ENCODE measurements at places on chromosomes 1 and 21.

GRCh38 chr21:33398361-33398760, 4.9 kb upstream of the IFNGR2 start:
- no peak for DNase-seq

DNA sequence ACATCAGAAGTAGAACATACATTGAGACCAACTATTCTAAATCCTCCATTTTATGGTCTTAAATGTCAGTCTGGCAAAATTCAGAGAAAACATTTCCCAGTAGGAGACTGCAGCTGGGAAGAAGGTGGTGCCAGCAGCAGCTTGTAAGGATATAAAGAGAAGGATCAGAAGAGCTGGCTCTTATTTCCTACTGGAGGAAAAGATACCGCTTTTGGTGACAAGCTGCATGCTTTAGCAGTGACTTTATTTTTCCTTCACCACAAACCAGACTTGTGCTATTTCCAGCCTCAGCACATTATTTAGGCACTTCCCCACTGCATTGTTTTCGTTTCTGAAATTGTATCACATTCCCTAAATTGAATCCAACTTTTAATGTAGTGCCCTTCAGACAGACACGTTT, 28.4 kb downstream of the RNF11 start:
- DNase-seq, result no peak

GRCh38 chr1:70033266-70033873, 172.0 kb downstream of the LRRC40 start:
- no peak for DNase-seq

DNA sequence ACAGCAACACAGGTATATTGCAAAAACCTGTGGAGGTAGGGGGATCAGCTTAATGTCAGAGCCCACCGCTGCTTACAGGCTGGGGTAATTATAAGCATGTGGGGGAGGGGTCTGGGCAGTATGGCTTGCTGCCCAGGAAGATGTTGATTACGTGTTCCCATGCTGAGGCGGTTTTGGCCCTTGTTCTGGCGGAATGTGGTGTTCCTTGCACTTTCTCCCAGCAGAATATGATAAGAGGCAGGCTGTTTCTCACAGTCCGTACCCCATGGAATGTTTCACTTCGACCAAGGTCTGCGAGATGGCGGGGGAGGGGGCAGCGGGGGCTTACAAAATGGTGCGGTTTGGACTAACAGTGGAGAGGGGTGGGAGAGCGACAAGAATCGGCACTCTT, 9.8 kb upstream of the HPCAL4 start:
- no peak for DNase-seq

GRCh38 chr1:228315945-228316588, 90.6 kb downstream of the TRIM11 start:
- no peak for DNase-seq

GRCh38 chr21:14120091-14120734, 90.5 kb downstream of the LIPI start:
- no peak for DNase-seq

GRCh38 chr1:117076648-117077047, 16.5 kb downstream of the TTF2 start:
- no peak for DNase-seq

- DNase-seq, result peak; percentile 1
Measured at GRCh38 chr1:210143465-210144062, 89.0 kb upstream of the SERTAD4 start.

DNA sequence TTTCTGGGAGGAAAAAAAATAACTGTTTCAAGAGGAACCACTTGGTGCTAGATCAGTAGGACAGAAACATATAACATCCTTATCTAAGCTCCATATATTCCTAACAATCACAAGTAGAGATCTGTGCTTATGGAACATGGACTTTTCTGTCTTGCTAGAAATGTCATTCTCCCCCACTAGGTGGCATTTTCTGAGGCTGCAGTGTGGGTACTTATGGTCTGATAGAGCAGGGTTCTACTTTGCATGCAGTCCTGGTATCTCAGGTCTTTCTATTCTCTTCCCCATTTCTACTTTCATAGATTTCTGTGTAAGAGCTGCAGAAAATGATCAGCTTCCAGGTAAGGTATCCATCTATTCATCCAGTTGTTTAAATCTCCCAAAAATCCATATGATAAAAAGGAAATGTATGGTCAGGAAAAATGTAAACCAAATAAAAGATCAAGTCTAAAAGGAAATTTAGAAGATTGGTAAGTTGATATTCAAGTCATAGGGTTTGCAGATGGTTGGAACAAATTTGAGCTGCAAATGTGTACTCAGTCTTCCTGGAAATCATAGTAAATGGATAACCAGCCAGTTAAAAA, 1.5 kb downstream of the ZNF684 start:
- DNase-seq, result no peak

- DNase-seq, result no peak
Measured at GRCh38 chr1:48216941-48217340, 5.6 kb upstream of the SLC5A9 start.

DNA sequence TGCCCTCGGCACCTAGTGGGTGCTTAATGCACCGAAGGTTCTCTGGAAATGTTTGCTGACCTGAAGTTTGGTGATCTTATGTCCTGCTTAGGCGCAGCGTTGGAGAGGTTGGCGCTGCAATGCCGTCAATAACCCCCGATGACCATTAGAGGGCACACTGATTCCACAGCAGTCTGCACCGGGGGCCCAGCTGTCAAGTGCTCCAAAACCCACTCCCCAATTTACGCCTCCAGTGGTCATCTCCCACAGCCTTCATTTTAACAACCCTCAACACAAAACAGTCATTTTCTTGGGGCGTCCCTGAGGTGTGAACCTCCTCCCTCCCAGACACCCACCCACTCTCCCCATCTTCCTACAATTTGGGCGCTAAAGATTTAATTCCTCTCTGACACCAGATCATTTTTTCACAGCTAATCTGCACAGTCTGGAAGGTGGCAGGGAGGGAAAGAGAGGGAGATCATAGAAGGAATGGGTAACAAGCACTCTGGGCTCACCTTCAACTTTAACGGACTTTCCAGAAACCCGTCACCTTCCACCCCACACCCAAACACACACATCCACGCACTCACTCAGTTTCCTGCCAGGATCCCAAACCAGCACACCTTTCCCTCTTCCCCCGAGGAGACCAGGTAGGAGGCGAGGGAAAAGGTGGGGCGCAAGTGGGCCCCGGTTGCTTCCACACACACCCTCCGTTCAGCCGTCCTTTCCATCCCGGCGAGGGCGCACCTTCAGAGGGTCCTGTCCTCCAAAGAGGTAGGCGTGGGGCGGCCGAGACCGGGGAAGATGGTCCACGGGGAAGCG, 570 bp upstream of the NPR1 start:
- no peak for DNase-seq

DNA sequence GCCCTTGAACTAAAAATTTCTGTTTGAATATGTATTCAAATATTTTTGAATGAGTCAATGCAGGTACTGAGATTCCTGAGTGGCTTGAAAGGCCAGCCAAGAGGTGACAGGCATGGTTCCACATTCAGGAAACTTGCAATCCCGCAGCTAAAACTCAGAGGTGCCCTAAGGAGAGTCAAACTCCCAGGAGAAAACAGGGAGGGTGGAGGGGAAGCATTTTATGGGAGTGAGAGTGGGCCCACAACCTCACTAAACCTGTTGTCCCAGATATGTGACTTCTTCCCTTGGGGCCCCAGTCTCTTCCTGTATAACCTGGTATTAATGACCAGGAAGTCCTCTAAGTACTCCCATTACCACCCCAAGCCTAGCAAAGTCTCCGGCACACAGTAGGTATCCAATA, 189.6 kb downstream of the PLPP3 start:
- DNase-seq, result no peak

- DNase-seq, result no peak
Measured at GRCh38 chr1:31931593-31932225, 6.5 kb downstream of the PTP4A2 start.

- no peak for DNase-seq
Measured at GRCh38 chr1:155136748-155137147, 1.1 kb downstream of the SLC50A1 start.

- no peak for DNase-seq
Measured at GRCh38 chr1:32241001-32241763, 5.8 kb upstream of the FAM167B start.

GRCh38 chr1:54173681-54174080, 20.9 kb upstream of the CDCP2 start:
- DNase-seq, result no peak

- DNase-seq, result no peak
Measured at GRCh38 chr1:162885265-162885664, 24.3 kb upstream of the CCDC190 start.

Measured in stimulated activated CD8-positive, alpha-beta memory T cell treated with anti-CD3 and anti-CD28 coated beads, Interleukin-4, amount 100 ng/mL, for 1 hour (primary cell).